ENCODE measurements at places on chromosomes 4 and X.
A peak's percentile ranks its signal among the peaks of the same experiment; 100 is the strongest.

DNA sequence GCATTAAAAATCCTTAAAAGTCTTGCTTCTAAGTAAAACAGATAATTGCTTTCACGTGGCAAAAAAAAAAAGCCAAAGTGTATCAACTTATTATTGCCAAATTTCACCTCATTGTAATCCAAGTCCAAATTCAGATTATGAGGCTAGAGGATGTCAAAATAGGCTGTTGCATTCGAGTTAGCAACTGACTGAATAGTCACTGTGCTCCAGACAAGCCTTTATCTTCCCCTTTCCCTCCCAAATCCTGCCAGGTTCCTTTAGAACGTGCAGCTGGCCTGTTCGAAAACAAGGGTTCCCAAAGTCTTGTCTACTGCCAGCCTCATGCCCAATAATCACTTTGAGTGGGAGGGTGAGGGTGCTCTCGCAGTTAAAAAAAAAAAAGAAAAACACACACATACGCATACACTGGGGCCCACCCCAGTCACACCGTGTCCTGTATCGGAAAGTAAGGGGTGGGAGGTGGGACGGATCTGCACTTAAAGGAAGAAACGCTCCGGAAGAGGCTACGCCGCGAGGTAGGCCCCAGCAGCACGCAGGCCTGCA, 603 bp downstream of the MAD2L1 start:
- DNase-seq, result peak; percentile 73

- DNase-seq, result peak; percentile 20
Measured at GRCh38 chrX:68443155-68443868, 10.0 kb upstream of the OPHN1 start.

GRCh38 chr4:118265312-118266144, 87.3 kb downstream of the PRSS12 start:
- DNase-seq, result peak; percentile 59

- peak; percentile 68 for DNase-seq
Measured at GRCh38 chrX:14528629-14529289, 577 bp upstream of the GLRA2 start.

DNA sequence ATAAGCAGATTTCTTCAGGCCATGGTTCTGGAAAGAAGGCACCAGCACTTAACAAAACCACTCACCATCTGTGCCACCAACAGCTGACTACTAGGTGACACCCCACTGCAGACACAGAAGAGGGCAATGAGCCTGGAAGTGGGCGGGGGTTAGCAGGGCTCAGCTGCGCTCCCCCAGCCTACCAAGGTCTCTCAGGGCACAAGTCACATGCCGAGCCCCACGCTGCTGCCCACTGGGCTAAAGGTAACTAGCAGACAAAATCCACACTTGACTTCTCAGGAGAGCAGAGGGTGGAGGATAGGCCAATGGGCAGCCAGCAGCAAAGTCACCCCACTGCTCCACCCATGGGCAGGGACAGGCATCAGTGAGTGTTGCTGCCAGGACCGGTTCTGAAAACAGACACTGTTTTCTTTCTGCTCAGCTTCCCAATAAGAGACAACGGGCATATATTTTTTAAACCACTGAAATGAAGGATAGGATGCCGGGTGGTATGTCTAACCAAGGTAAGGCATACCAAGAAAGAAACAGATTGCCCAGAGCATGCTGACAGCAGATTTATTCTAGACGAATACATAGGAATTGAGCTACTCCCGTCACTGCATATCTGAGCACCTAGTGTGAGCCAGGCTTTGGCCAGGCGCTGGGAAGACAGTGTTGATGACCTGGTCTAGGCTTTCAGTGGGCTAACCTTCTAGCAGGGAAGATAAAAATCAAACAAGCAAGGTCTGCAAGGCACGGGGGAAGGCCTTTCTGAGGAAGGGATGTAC, 20.1 kb downstream of the ACSL1 start:
- DNase-seq, result no peak

- peak; percentile 22 for DNase-seq
Measured at GRCh38 chr4:22129454-22130029, 181.0 kb upstream of the KCNIP4 start.

DNA sequence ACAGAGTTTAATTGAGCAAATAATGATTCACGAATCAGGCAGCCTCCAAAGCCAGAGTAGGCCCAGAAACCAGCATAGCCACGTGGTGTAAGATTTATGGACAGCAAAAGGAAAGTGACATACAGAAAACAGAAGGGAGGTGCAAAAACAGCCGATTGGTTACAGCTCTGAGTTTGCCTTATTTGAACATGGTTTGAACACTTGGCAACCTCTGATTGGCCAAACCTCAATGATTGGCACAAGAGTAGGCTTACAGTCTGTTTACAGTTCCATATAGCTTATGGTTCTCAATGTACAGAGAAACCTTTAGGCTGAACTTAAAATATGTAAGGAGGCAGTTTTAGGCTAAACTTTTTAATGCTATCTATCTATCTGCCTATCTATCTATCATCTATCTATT, 394.8 kb downstream of the CFAP47 start:
- no peak for DNase-seq

GRCh38 chr4:90824266-90825150, 697.3 kb downstream of the CCSER1 start:
- DNase-seq, result no peak

DNA sequence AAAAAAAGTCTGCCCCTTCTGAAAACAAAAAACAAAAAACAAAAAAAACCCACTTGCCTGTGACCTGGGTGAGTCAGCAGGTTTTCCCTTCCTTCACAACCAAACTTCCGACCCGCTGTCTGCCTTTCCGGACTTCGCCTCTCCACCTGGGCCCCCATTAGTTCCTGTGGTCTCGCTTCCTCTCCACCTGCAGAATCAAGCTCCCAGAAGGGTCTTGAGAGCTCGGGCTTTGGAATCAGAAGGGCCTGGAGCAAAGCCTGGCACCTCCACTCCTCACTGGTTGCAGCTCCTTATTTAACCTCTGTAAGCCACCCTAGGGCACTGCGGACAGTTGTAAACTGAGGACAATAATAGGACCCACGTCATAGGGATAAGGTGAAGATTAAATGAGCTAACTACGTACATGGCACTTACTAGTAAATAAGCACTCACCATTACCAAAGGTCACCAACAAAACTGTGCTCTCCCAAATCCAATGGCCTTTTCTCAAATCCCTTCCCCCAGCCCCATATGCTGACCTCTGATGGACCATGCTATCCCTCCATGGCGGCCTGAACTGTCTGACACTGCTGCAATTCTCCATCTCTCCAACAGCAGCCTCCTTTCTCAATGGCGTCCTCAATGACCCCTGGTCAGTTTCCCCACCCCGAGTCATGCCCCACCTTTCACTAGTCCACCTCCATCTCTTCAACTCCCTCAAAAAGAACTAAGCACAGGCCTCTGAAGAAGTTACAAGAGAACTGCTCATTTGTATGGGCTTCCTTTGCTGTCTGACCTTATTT, 64.2 kb downstream of the IRF2 start:
- peak; percentile 35 for DNase-seq
